Karpas-422 (cell line): ENCODE measurements at places on chromosomes 2 and 18. TPM values are rescaled to one million over a fixed set of nuclear protein-coding genes. Genes with fewer than 3 reads are reported as not detected.

Gene DSC2
- not detected in 2 replicates for total RNA-seq

Gene PIK3C3
- total RNA-seq = 56.3 and 61.1 TPM in 2 replicates

Gene SLC40A1
- total RNA-seq = not detected in 2 replicates

Gene DLGAP1
- 4.8 and 8.8 TPM in 2 replicates for total RNA-seq

Gene AKAIN1
- total RNA-seq = not detected in 2 replicates

Gene PTPRM
- not detected in 2 replicates for total RNA-seq

Gene FIGN
- total RNA-seq = not detected in 2 replicates

Gene RAB31
- not detected in 2 replicates for total RNA-seq

Gene EFR3B
- total RNA-seq = 0.22 and 0.58 TPM in 2 replicates

Gene SOCS6
- total RNA-seq = not detected in 2 replicates

Gene MARCHF4
- not detected in 2 replicates for total RNA-seq

Gene CRYBA2
- total RNA-seq = not detected in 2 replicates
